Urinary bladder (tissue), 4 donors: ENCODE measurements at places on chromosomes 13 and 19. TPM values are rescaled to one million over a fixed set of nuclear protein-coding genes. Genes with fewer than 3 reads are reported as not detected.
A peak's percentile ranks its signal among the peaks of the same experiment; 100 is the strongest.

DNA sequence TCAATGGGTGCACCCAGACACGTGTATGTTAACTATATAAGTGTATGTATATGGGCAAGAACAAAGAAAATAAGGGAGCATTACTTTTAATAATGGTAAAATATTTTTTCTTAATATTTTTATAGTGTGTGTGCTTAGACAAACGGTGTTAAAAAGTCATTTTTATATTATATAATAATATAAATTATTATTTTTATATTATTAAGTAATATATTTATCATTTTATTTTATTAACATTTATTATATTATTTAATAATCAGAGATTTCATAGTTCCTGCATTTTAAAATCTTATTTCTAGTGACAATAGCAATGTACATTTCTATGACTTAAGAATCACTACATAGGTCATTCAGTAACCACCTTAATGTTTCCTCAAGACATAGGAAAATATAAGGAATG, 184.4 kb downstream of the SLITRK5 start:
- DNase-seq = no peak

DNA sequence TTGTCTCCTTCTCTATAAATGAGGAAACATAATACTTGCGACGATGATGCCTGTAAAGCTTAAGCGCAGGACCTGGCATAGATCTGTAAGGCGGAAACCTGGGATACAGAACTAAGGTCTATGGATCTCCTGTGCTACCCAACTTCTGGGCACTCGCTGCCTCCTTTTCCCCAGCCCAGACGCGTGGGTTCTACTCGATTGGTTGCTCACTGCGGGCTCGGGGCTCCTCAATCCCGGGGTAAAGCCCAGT, 615 bp upstream of the PSMC4 start:
- no peak for DNase-seq

- DNase-seq = peak; percentile 40
Observed at GRCh38 chr19:11963566-11964355, 1.1 kb upstream of the ZNF763 start.

DNA sequence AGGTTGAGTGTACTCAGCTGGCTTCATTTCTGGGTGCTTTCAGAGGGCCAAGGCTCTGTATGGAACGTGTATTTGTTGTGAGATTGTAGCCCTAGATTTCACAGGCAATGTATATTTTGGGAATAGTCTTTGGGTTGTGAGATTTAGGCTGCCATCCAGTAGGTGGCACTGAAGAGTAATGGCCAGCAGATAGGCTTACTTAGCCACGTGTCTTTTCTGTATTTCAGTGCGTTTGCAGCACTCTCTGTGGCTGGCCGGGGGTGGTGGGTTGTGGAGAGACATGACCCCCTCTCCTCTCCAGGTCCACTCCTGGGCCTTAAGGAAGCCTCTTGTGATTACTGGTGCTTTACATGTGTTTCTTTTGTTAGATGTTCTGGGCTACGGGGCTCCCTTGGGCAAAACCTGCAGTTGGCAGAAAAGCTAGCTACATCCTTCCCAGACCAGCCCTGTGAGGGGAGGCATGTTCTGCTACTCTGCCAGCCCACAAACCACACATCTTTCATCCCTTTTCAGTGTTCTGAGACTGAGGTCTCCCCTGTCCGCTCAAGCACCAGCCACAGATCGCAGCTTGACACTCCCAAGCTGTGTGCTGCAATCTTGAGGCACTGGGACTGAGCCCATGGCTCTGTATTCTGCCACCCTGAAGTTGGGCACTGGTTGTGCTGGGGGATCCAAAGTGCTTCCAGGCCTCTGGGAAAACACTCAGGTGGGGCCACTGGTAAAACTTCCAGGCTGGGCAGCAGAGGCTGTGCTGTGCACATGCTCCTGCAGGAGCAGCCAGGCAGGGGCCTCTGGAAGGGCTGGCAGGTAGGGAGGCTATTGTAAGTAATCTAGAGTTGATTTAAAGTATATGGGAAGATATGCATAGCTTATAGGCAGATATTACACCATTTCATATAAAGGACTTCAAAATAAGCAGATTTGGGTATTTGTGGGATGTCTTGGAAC, 1096.8 kb upstream of the PCDH20 start:
- DNase-seq = no peak

The ACER1 gene
- total RNA-seq = not detected

DNA sequence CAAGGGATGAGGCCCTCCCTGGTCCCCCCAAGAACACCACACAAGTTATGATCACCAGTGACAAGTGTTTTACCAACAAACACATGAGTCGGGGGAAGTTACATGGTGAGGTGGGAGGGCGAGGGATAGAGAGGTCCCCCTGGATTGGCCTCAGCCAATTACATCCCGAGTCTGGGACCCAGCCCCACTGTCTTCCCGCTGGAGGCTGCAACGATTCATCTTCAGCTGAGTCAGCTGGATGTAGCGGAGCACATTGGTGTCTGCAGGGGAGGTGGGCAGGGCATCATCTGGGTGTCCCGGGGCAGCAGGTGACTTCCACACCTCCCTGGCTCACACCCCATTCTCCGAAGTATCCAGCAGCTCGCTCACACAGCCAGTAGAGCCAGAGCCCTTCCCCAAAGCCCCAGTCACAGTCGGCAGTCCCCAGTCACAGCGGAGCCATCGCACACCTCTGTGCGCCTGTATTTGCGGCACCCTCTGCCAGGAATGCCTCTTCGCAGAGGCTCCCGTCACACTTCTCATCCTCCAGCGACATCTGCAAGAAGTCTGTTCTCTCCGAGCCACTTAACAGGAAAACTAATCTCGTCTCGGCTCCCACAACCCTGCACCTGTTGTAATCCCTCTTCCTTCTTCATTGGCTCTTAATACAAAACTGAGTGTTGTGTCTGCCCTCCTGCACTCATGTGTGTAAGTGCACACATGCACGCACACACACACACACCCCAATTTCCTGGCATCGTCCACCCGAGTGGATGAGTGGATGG, 2.0 kb downstream of the TTC9B start:
- DNase-seq = no peak

DNA sequence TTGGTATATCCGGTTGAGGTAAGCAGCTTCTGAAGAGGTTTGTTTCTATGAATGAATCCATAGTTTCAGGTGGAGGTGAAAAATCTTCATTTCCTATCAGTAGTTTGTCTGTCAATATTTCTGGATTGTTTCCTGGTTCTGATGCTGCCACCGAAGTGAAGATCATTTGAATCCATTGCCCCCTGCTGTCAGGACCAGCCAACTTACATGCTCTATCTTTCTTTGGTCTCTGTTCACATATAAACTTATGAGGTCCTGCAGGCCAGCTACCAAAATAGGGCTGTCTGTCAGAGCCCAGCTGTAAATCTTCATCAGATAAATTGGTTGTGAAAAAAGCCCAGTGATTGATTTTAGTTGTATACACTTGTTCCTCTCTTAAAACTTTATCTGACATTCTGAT, 15.2 kb upstream of the N4BP2L1 start:
- DNase-seq = no peak

- DNase-seq = no peak
Observed at GRCh38 chr19:10889880-10890279, 18.5 kb downstream of the CARM1 start.

GRCh38 chr19:43372462-43372861, 19.0 kb downstream of the CD177 start:
- DNase-seq = no peak

DNA sequence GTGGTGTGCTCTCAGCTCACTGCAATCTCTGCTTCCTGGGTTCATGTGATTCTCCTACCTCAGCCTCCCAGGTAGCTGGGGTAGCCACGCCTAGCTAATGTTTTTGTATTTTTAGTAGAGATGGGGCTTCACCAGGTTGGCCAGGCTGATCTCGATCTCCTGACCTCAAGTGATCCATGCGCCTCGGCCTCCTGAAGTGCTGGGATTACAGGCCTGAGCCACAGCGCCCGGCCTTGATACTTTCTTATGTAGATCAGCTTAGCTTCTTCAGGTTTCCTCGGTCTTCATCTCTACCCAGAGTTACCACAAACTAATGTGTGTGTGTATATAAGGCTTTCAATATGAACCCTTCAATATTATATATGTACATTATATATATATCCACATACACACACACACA, 9.9 kb upstream of the CCDC61 start:
- DNase-seq = no peak

DNA sequence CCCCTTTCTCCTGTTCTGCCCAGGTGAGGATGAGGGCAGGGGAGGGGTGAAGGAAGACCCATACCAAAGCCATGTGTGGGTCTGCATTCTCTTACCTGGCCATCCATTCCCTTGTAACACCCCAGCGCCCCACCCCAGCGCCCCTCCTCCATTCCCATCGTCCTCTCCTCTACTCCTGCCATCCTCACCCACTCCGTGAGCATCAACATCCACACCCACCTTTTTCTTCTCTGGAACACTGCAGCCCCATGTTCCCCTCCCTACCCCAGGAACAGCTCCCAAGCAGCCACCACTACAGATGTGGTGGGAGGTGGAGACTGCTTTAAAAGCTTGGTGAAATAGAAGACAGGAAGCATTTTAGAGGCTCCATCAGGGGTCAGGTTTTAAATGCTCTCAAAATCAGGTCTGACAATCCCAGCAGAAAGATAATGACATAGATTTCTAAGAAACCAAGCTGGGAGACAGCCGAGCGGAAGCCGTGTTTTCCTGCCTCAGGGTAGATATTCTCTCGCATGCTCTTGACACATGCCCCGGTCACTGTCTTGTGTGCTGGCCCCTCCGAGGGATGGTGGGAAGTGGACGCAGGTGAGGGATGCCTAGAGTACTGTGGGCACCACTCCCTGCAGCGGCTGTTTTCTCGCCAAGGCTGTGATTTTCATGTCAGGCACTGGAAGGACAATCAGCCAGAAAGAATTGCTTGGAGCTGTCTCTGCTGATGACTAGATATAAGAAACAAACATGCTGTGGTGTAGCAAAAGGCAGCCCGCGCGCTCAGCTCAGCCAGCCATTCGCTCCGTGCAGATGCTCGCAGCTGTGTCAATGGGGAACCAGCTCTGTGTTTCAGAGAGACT, 9.8 kb downstream of the MEDAG start:
- no peak for DNase-seq

The SIX5 gene
- total RNA-seq = 10.4 TPM

GRCh38 chr13:98233127-98233526, 56.1 kb upstream of the RNF113B start:
- no peak for DNase-seq

The NCR1 gene
- total RNA-seq = 0.32 TPM

DNA sequence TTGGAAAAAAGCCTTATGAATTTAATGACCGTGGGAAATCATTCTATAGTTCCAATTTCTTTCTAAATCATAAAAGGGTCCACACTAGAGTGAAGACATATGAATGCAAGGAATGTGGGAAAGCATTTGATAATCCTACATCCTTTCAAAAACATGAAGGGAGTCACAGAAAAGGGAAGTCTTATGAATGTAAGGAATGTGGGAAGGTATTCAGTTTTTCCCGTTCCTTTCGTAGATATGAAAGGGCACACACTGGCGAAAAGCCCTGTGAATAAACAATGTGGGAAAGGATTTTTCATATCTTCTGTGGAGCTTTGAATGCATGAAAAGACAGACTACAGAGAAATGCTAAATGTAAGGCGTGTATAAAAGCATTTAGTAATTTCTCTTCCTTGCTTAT, 27.0 kb downstream of the ZNF20 start:
- no peak for DNase-seq

GRCh38 chr13:43289470-43290255, 266.3 kb downstream of the DNAJC15 start:
- no peak for DNase-seq

DNA sequence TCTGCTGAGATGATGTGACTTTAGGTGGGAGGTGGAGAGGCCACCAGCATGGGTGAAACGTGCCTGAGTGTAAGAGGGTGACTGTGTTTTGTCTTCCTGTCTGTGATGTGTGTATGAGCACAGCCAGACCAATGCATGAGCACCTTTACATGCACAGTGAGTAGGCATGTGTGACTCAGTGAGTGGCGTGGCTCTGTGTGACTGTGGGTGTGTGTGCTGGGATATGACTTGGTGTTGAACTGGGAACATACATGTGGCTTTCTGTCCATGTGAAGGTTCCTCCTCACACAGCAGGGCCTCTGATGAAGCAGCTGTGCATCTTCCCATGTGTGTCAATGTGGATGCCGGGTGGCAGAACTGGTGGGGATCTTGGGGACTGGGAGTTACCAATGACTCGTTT, 19.9 kb upstream of the LGALS13 start:
- DNase-seq = no peak

The ZNF525 gene
- 23.1 TPM for total RNA-seq

The SUGT1 gene
- total RNA-seq = 58.4 TPM

The PLIN5 gene
- 1.4 TPM for total RNA-seq

- DNase-seq = no peak
Observed at GRCh38 chr19:9641810-9642209, 20.8 kb upstream of the ZNF561 start.

DNA sequence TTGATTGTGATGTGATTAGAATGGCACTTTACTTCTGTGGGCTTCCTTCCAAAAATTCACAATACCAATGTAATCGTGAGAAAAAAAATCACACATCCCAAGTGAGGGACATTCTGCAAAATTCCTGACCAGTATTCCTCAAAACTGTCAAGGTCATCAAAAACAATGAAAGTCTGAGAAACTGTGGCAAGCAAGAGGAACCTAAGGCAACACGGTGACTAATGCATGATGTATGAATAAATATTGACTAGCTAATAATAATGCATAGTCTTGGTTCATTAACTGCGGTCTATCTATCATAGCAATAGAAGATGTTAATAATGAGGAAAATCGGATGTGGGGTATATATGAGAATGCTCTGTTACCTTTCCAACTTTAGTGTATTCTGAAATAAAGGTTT, 159.0 kb downstream of the RFC3 start:
- no peak for DNase-seq

DNA sequence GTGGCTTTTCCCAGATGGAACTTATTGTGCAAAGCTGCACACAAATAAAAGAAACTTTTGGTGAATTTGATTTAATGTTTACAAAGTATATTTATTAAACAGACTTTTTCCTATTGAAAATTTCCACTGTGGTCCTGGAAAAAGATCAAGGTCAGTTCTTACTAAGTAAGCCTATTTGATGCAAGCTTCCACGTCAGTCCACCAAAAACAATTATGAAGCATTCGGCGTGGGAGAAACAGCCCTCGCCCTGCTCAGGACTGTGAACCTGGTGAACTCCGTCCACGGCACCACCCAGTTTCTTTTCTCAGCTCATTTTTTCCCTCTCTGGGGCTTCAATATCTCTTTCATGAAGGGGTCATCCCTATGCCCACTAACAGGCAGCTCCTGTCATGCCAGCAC, 149.8 kb downstream of the EFNB2 start:
- no peak for DNase-seq
